T-helper 17 cell (primary cell): ENCODE measurements at places on chromosomes 13 and 19.

- H3K4me1 ChIP-seq = peaks cover 20% of the 10 kb centered on the region
- DNase-seq = no peak
- H3K27me3 ChIP-seq = no peaks in the 10 kb centered on the region
- no peak overlapping the region for H3K4me3 ChIP-seq
Observed at GRCh38 chr19:4052993-4053422, 13.7 kb downstream of the ZBTB7A start.

GRCh38 chr19:15037586-15037985 is 11.7 kb upstream of the CASP14 start:
- H3K4me1 ChIP-seq = no peaks in the 10 kb centered on the region
- H3K27ac ChIP-seq = no peak overlapping the region
- H3K27me3 ChIP-seq = peaks cover 37% of the 10 kb centered on the region
- DNase-seq = no peak

- H3K36me3 ChIP-seq = peaks cover 20% of the 10 kb centered on the region
- no peak overlapping the region for H3K27ac ChIP-seq
- no peaks in the 10 kb centered on the region for H3K4me1 ChIP-seq
- no peak for DNase-seq
- no peaks in the 10 kb centered on the region for H3K27me3 ChIP-seq
Observed at GRCh38 chr19:44176590-44176989, 11.7 kb downstream of the ZNF226 start.

GRCh38 chr13:113639616-113640262 is 18.3 kb downstream of the ATP4B start:
- no peaks in the 10 kb centered on the region for H3K27me3 ChIP-seq
- no peaks in the 10 kb centered on the region for H3K4me1 ChIP-seq
- no peak for DNase-seq
- peaks cover 6% of the 10 kb centered on the region for H3K36me3 ChIP-seq

DNA sequence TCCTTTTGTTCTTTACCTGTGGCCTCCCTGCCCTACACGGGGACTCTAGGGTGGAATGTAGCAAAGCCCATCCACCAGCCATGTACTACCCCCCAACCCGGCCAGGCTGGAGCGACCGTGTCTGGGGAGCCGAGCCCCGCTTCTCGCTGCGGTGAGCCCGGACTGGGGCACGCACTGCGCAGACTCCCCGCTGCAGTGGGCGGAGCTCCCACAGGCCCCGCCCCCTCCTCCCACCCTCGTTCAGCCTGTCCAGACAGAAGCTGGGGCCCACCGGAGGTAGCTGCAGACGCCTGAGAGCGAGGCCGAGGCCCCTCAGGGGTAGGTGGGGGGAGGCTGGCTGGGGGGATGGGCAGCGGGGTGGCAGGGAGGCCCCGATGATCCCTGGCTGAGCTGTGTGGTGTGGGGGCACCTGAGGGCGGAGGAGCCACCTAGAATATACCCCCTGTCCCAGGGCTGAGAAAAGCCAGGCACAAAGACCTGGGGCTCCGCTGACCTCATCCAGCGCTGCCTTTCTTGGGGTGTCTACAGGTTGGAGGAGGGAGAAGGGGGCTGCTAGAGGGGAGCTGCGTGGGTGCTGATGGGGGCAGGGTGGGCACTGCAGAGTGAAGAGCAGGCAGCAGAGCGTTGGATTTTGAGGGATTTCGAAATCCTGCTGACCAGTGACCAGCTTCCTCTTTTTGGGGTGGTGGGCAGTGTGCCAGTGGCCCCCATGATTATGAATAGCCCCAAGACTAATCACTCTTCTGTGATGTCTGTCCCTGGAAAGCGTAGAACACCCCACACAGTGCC is 17.3 kb downstream of the PLD3 start:
- H3K27me3 ChIP-seq = no peaks in the 10 kb centered on the region
- H3K27ac ChIP-seq = peak overlapping the region; percentile 27
- DNase-seq = no peak
- peaks cover 15% of the 10 kb centered on the region for H3K4me1 ChIP-seq
- peaks cover 3% of the 10 kb centered on the region for H3K36me3 ChIP-seq

DNA sequence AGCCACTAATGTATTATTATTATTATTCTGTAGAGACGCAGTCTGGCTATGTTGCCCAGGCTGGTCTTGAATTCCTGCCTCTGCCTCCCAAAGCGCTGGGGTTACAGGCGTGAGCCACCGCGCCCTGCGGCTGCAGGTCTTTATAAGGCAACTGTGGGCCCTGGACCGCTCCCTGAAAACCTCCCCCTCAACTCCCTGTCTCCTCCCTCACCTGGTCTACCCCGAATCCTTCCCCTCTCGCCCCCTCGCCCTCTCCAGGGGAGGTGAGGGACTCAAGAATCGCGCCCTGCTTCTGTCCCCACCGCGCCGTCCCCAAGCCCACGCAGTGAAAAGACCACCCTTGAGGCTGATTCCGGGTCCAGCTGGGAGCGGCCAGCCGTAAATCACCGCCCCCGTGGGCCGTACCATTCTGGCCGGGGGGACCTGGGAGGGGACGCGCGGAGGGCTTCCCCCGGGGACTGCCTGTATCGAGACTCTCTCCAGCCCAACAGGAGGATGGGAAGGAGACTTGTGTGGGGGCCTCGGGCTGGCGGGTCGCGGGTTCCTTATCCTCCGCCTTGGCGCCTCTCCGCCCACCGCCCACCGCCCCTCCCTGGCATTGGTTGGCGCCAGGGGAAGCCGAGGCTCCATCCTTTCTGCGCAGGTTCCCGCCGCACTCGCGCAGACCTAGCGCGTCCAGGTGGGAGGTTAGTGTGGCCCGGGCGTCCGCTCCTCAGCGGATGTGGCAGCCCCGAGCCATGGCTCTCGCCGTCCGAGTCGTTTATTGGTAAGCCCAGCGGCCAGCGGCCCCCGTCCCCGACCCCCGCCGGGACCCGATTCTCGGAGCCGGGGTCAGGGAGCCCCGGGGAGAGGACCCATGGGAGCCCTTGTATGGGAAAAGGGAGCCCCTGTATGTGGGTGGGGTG is at the start of gene SELENOW:
SELENOW (plus strand) TSS at position 655 of the 905 bp plus-strand sequence; CDS start at position 738, 83 bp downstream.
- H3K36me3 ChIP-seq = peaks cover 6% of the 10 kb centered on the region
- peaks cover 31% of the 10 kb centered on the region for H3K4me1 ChIP-seq
- no peaks in the 10 kb centered on the region for H3K27me3 ChIP-seq
- peak within 1 kb of the TSS; percentile 97 for H3K4me3 ChIP-seq

GRCh38 chr13:32107474-32107873 is 75.9 kb downstream of the FRY start:
- peaks cover 3% of the 10 kb centered on the region for H3K36me3 ChIP-seq
- H3K4me1 ChIP-seq = peaks cover 7% of the 10 kb centered on the region
- no peak overlapping the region for H3K4me3 ChIP-seq
- H3K27ac ChIP-seq = no peak overlapping the region

- no peaks in the 10 kb centered on the region for H3K4me1 ChIP-seq
- peaks cover 5% of the 10 kb centered on the region for H3K27me3 ChIP-seq
- H3K4me3 ChIP-seq = no peak overlapping the region
- no peak for DNase-seq
- H3K27ac ChIP-seq = no peak overlapping the region
- no peaks in the 10 kb centered on the region for H3K36me3 ChIP-seq
Observed at GRCh38 chr19:18674616-18675015, 8.9 kb upstream of the CRTC1 start.

GRCh38 chr13:20713751-20714150 is 10.3 kb downstream of the IL17D start:
- H3K4me1 ChIP-seq = peaks cover 4% of the 10 kb centered on the region
- no peaks in the 10 kb centered on the region for H3K36me3 ChIP-seq
- H3K27me3 ChIP-seq = peaks cover 39% of the 10 kb centered on the region
- H3K27ac ChIP-seq = no peak overlapping the region
- no peak overlapping the region for H3K4me3 ChIP-seq
